Tracheal epithelial cell (primary cell): ENCODE measurements at places on chromosomes 2 and 18. TPM values are rescaled to one million over a fixed set of nuclear protein-coding genes. Genes with fewer than 3 reads are reported as not detected.

The FAM237A gene
- not detected in 2 replicates for total RNA-seq

The GLI2 gene
- under 0.01 and 0.21 TPM in 2 replicates for total RNA-seq

The FANCL gene
- 6.7 and 13.6 TPM in 2 replicates for total RNA-seq

The GPBAR1 gene
- 0.43 TPM in 1 of 2 replicates, not detected in the other for total RNA-seq

The AOX1 gene
- total RNA-seq, result 4.7 and 15.7 TPM in 2 replicates
